ENCODE measurements at places on chromosomes 6 and 20.

- DNase-seq = no peak
Observed at GRCh38 chr6:153043719-153044118, 41.2 kb upstream of the MTRF1L start.

DNA sequence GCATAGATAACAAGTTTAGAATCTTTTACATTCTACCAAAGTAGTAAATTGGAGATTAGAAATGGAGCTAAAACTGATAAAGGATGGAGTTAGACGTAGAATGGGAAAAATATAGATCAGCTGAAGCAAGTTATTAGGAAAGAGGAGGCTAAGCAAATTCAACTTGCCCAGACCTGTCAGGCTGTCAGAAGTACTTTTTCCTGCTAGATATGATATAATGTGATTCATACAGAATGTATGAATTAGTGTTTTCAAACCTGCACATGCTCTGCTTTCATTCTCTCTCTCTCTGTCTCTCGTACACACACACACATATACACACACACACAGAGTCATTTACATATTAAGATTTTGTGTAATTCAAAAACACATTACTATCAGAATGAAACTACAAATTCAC lies 133.2 kb upstream of the HDGFL1 start:
- DNase-seq = no peak

- peak; percentile 40 for DNase-seq
Observed at GRCh38 chr6:108960601-108961000, 112.4 kb downstream of the ARMC2 start.

DNA sequence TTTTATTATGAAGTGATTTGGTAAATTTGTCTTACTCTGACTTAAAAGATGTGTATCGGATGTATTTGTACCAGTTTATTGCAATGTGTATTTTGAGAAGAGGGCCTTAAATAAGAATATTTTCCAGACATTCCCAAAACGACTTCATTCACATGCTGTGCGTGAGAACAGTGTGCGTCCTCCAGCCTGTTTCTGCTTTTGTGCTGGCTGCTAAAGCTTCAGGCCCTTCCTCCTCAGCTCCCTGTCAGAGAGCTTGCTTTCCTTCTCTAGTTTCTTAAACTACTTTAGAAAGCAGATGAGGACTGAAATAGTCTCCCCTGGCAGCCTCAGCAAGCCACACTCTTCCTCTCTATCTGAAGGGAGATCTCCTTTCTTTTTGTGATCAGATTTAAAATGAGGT lies 157.8 kb downstream of the SAMD5 start:
- DNase-seq = no peak

GRCh38 chr20:43727980-43728590 lies 1.3 kb upstream of the GTSF1L start:
- DNase-seq = peak; percentile 69

Measured in fibroblast of villous mesenchyme (primary cell).